Amygdala (tissue), 56 donors: ENCODE measurements at places on chromosomes 4 and X.

- no peak for DNase-seq
Observed at GRCh38 chr4:169485086-169485485, 127.3 kb downstream of the NEK1 start.

DNA sequence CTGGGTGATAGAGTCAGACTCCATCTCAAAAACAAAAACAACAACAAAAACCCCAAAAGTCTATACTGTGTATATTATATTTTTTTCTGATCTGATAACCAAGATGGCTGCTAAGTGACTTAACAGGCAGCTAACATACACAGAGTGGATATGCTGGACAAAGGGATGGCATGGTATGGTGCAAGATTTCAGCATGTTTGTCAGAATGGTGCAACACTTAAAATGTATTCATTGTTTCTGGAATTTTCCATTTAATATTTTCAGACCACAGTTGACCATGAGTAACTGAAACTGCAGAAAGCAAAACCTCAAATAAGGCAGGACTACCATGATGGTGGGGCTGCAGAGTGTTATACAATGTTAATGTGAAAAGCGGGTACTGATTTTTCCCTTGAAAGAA is 6.1 kb upstream of the BOD1L1 start:
- no peak for DNase-seq

DNA sequence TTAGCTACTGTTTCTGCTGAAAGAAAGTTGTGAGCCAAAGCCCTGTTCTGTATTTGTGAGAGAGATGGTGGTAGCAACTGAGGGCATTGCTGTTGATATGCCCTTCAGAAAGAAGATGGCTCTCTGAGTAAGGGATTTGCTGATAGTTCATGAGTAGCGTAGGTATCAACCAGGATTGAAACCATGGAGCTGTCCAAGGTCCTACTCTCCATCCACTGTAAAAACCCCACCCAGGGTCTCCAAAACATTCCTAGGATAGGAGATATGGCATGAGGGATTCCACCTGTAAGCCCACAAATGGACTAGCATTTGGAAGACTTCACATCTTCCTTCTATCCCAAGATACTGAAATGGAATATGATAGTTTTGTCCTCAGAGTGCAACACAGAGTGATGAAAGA is 277.1 kb upstream of the PRKX start:
- no peak for DNase-seq

- DNase-seq: no peak
Observed at GRCh38 chr4:93394545-93395081, 433.9 kb upstream of the ATOH1 start.

GRCh38 chrX:113522814-113523213 is 682.2 kb upstream of the AMOT start:
- no peak for DNase-seq

DNA sequence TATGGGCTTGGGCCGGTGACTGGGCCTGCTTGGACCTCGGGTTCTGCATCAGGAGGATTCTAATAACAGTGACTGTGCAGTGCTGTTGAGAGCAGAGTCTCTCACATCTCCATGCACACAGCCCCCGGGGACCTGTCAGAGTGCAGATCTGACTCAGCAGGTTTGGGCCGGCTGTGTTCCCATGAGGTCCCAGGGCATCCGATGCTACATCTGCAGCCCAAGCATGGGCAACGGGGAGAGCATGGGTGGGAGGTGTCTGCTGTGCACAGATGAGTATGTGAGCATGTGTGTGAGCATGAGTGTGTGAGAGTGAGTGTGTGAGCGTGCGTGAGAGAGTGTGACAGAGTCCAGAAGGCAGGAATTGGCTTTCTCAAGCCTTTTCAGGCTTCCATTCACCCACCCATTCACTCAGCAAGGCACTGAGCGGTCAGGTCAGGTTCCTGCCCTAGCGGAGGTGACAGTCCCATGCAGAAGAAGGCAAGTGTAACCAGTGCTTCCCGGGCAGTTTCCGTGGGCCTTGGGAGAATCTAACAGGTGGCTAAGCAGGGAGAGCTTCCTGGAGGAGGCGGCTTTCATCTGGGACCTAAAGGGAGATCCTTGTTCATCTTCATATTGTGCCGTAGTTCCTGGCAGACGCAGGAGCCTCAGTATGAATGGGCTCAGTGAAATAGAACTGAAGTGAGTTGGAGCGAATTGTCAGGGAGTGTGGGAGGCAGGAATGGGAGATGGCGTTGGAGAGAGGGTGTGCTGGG is 62.6 kb downstream of the SORCS2 start:
- DNase-seq: no peak

DNA sequence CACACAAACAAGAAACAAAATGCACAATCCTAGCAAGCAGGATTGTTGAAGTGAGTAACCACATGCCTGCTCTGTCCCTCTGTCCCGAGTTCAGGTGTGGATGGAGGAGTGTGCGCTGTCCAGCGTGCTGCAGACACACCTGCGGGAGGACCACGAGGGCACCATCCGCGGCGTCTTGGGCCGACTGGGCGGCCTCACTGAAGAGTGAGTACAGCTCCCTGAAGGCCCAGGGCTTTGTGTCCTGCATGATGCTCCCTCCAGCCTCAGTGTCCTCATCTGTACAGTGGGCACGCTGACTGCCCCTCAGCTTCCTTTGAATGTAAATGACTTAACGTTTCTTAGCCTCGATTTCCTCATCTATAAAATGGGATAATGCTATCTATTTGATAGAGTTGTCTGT is 82.5 kb downstream of the EVC start:
- DNase-seq: no peak

GRCh38 chr4:126772662-126773061 is 860.1 kb upstream of the INTU start:
- no peak for DNase-seq

GRCh38 chr4:8770518-8771257 is 101.0 kb downstream of the HMX1 start:
- DNase-seq: no peak

DNA sequence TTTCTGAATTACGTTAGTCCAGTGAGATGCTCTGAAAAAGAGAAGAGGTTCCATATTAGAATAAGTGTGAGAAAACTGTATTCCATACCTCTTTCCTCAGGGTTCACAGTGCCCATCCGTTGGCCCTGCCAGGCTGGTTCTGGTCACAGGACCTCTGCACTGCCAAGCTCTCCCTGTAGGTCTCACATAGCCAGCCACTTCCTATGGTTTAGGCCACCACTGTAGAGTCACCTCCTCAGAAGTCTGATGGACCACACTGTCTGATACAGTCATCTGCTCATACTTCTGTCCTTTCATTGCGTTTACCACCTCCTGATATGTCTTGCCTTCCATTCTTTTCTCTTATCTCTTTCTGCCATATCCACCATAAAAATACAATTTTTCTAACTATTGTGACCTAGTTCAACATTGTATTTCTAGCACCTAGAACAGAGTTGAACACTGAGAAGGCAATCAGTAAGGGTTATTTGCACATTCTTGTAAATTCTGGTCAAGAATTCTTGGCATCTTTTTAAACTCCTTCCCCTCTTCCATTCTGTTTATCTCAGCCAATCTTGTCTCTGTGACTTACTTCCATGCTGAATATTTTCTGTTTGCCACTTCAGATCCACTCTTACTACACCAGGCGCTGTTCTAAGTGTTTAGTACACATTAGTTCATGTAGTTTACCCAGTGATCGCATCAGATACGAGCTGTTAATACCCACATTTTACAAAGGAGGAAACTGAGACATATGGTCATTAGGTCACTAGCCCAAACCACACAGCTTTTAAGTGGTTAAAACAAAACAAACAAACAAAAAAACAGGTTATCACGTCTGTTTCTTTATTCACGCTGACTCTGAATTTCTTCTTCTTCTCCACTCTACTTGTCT is 125.6 kb downstream of the CBR4 start:
- DNase-seq: no peak

DNA sequence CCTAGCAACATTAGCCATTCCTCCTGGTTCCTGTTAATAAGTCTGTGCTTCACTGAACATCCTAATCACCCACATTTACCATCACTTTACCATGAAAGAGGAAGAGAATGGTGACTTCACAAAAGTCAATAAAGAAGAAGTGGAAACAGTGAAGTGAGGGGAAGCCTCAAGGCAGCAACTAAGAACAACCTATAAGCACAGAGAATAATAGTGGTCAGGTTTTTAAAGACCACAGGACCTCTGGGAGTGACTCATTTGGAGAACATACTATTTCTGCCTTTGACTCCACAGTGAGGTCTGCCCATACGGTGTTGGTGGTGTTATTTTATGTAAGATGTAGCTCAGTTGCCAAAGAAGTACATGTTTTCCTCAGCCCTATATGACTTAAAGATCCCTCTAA is 86.0 kb upstream of the TET2 start:
- no peak for DNase-seq

GRCh38 chr4:158055668-158056067 is 117.2 kb downstream of the GASK1B start:
- no peak for DNase-seq

- DNase-seq: no peak
Observed at GRCh38 chr4:188779581-188779980, 640.3 kb downstream of the TRIML1 start.
